ENCODE measurements at places on chromosomes 16 and 17.

GRCh38 chr17:14317383-14317782 lies 16.5 kb downstream of the HS3ST3B1 start:
- DNase-seq, result no peak

DNA sequence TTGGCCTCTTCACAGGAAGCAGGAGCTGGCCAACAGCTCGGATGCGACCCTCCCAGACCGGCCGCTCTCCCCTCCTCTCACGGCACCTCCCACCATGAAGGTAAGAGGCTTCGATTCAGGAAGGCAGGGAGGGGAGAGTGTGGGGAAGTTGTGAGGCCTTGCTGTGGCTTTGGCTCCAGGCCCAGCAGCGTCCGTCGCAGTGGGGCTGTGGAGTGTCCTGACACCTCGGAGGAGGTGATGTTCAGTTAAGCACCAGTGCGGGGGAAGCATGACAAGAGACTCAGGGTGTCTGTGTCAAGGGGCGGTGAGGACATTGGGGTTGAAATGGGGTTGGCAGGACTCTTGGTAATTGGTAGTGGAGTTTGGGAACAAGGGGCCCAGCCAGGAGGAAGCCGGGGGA lies 109.0 kb downstream of the RAP1GAP2 start:
- no peak for DNase-seq

- DNase-seq, result no peak
These were observed 14.2 kb downstream of the AXIN2 start for GRCh38 chr17:65547253-65547670.

DNA sequence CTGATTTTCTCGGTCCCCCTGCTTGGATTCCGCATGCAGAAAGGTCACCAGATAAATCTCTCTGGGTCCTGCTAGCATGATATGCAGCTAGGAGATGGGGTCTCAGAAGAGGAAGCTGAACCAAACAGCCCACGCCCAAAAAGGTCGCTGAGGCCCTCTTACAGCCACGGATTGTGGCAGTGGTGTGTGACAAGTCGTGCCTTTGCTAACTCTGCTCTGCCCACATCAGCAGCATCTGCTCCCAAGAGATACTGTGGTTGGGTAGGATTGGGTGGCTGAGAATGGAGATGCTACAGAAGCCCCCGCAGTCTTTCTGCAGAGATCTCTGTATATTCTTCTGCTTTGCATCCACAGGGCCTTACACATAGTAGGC lies 15.2 kb upstream of the SKAP1 start:
- DNase-seq, result no peak

DNA sequence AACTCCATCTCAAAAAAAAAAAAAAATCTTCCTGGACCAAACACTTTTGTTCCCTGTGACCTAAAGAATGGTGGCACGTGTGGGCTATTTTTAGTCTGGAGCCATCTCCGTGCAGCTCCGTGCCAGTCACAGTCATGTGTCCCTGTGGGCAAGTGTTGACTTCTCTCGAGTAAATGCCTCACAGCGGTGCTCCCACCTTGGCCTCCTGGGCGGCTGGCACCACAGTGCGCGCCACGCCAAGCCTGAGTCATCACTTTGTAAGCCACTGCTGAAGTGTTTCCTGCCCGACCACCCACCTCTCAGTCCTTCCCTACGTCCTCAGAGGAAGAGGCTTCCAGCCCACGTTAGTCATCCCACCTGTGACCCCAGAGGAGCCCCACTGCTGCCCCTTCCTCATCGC lies 10.9 kb upstream of the HEXD start:
- DNase-seq, result peak; percentile 94

DNA sequence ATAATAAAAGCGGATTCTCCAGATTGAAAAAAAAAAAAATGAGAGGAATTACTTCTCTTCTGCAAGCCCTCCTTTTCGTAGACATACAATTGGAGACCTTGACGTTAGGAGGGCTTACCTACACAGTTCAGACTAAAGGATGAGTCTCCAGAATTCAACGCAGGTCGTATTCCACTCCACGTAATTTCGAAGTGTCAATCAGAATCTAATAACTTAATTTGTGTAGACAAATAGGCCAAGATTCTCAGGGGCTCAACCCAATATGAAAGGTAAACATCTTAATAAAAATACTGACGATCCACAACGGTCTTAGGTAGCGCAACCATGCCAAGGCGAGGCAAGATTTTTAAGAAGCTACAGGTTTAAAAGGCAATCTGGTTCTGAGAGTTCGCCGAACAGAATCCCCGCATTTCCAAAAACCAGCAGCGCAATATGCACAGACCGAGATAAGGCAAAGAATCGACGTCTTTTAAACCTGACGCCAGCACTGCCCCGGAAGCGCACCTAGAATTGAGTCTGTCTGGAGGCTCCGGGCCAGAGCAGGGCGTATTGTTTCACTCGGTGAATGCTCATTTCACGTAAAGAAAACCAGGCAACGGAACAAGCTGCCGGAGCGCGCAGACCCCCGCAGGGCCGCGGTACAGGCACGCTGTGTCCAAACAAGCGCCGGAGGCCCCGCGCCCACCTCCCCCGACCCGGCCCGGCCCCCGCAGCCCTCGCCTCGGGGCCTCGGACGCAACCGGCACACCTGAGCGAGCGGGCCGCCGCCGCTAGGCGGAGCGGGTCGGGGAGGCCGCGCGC lies 623 bp downstream of the MBTPS1 start:
- peak; percentile 28 for DNase-seq

DNA sequence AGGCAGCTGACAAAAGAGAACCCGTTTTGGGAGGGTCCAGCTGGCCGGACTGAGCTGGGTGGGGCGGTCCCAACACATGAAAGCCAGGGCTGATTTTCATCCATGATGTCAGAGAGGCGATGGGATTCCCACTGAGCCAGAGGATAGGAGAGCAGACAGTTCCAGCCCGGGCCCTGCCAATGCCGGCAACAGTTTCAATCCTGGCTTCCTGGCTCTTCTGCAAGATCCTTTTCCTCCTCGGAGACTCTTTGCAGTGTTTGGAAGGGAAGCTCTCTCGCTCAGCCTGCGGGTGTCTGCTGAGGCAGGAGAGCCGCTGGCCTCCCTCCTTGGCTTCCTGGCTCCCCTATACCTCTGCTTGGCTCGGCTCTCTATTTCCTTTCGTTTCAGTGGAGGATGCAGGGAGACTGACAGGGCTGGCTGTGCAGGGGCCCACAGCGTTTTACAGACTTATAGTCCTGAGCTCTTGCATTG lies 145.5 kb upstream of the SOX9 start:
- peak; percentile 64 for DNase-seq

GRCh38 chr17:45441526-45442310 lies 9.0 kb upstream of the ARHGAP27 start:
- no peak for DNase-seq

DNA sequence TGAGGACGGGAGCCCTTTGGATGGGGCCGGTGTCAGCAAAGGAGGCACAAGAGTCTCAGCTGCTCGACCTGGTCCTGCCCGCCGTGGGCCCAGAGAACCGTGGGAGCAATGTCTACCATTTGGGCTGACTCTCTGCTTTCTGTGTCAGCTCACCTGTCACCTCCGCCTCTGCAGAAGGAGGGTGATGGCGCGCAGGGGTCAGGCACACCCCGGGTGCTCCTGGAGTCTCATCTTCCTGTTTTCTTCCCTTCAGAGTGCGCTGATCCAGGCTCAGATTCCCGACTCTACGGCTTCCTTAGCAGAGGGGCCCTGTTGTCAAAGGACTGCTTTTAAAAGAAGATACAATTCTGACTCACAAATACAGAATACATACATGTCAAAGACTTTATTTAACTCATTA lies 167.1 kb downstream of the BANP start:
- no peak for DNase-seq

- DNase-seq, result no peak
These were observed 100.5 kb downstream of the WNT3 start for GRCh38 chr17:46717999-46718398.

DNA sequence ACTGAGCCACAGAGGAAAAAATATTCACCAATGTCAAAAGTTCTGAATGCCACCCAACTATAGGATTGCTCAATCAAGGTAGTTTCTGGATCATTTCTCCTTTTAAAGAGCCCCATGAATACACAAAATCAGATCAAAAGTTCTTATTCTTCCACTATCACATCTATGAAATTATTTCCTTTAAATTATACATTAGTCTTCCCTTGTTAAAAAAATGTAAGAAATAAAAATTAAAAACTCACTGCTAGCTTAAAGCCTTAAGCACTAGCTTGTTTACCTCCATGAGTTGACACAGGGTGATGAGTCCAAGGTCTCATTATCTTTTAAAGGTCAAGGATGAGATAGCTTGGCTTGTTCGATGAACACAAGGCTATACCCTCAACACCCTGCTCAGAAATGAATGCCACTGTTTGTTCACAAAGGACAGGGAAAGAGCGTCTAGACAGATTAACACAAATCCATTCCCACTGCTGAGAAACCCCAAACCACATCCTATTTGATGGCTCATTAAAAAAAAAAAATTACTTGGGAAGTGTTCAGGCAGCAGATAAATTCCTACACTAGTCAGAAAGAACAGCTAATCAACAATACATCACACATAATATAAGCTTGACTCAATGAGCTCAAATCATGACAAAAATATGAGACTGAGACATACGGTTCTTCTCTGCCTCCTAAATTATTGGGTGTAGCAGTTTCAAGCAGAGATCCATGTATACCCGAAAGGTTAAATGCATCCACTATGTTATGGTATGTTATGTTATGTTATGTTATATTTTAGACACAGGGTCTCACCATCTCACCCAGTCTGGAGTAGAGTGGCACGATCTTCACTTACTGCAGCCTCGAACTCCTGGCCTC lies 118.9 kb downstream of the PARN start:
- peak; percentile 95 for DNase-seq
